GDM1 (cell line): ENCODE measurements at places on chromosomes 1 and 21.

GRCh38 chr1:116425987-116426386 lies 52.9 kb downstream of the ATP1A1 start:
- no peak for DNase-seq

GRCh38 chr1:18043871-18044270 lies 63.7 kb upstream of the IGSF21 start:
- DNase-seq = no peak

GRCh38 chr21:26068776-26069175 lies 101.8 kb downstream of the APP start:
- no peak for DNase-seq

DNA sequence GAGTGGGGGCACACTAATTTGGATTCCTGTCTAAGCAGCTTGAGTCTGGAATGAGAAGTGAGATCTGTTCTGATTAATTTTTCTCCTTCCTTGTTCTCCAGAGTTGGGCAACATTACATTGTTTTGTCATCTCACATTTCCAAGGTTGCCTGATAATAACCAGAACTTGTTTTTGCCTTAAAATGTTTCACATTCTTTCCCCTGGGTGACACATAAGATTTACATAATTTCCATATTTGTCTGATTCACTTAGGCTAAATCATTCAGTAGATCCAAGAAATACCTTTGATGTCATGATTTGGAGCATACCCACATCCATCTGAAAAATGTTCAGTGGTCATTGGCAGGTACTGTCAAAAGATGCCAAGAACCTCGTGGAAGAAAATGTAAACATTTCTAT lies 60.3 kb downstream of the XCL2 start:
- no peak for DNase-seq

GRCh38 chr1:150791585-150791984 lies 16.5 kb downstream of the CTSK start:
- DNase-seq = no peak

- DNase-seq = no peak
Measured at GRCh38 chr1:157201767-157202166, 63.6 kb upstream of the ETV3 start.

DNA sequence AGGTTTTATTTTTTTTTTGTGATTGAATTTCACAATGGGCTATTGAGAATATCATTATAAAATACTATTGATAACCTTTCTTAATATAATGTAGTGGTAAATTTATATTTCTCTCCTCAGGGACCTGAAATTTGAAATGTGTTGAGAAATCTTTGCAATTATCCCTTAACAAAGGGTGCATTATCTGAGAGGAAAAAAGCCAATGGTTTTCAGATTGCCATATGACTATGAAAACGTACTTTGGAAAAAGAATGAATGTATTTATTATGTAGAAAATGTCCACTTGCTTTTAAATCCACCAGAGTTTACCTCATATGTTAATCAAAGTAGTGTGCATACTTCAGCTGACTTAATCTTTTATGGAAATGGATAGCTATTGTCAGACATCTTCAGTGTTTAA lies 441.1 kb downstream of the AMY1C start:
- DNase-seq = no peak

- DNase-seq = no peak
Measured at GRCh38 chr1:171636141-171636540, 14.1 kb downstream of the MYOCOS start.

- no peak for DNase-seq
Measured at GRCh38 chr1:9242338-9242969, 7.9 kb downstream of the H6PD start.

GRCh38 chr1:211469938-211470529 lies 21.9 kb downstream of the RD3 start:
- DNase-seq = no peak

- DNase-seq = no peak
Measured at GRCh38 chr21:42310411-42311001, 4.7 kb downstream of the TFF3 start.

DNA sequence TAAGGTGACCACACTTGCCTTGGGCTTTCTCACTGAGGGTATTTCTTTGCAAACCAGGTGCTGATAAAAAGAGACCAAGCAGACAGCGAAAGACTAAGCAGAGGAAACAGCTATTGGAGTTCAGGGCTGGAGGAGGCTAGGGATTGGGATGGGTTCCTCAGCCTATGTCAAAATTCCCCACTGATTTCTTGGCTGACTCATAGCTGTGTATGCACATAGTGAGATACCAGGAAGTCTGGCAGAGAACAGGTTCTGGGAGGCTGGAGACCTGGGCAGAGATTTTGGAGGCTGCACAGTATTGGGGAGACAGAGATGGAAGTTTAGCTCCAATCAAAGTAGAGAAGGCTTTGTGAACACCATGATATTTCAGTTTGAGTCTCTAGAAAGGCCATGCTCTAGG lies 25.3 kb downstream of the YARS1 start:
- no peak for DNase-seq

DNA sequence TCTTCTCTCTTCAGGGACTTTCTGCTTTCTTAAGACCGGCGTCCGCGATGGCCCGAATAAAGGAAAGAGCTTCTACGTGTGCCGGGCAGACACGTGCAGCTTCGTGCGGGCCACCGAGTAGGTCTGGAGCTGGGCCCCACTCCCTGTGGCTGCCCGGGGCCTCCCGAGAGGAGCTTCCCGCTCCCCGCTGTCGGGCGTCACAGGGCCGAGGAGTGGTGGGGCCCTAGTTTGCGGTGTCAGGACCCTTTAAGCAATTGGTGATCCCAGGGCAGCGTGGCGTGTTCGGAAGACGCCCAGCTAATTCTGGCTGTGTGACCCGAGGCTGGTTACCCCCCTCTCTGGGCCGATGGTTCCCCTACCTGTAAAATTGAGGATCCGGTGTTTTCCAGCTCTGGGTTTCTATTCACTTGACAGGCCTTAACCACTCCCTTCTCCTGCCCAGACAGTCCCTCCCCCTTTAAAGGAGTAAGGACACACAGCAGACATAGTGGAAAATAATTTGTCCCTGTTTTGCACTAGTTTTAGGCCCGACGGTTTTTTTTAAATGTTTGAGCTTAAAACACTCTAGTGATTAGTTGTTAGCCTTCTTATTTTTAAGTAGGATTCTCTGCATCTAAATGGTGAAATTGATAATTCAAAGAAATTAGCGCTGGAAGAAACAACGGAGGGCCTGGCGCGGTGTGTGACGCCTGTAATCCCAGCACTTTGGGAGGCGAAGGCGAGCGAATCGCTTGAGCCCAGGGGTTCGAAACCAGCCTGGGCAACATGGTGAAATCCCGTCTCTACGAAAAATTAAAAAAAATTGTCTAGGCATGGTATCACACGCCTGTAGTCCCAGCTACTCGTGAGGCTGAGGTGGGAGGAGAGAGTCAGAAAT lies 553 bp downstream of the TTF2 start:
- no peak for DNase-seq

GRCh38 chr1:38045401-38046332 lies 926 bp downstream of the POU3F1 start:
- DNase-seq = no peak

DNA sequence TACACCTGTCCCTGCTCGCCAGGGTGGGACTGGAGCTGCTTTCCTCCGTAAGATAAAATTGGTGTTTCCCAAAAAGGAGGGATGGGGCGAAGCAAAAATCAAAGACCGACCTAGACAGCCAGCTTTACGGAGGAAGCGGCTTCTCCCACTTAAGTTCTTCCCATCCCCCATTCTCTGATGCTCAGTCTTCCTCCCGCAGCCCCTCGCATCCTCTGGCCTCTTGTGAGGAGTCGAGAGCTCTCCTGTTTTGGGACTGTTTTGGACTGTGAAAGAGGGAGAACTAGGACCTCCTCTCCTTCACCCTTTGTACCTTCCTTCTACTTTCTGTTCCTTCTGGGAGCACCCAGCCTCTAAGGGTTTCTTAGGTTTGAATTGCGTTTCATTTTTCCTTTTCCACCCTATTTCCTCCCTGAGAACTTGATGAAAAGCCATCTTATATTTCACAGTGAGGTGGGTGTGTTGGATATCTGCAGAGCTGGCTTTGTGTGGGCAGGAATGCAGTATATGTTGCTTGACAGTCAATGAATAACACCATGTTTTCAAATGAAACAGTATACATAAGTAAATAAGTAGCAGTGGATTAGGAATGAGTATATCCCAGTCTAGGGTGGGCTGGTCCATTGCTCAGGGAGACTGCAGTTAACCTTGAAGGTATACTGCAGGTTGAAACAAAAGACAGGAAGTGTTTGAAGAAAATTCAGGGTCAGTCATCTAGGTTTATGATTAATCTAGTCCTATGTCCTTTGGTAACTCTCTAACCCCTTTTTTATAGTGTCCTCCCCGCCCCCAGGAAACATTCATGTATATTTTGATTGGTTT lies 848 bp downstream of the CTTNBP2NL start:
- DNase-seq = no peak

GRCh38 chr1:78003882-78004718 lies 639 bp upstream of the DNAJB4 start:
- DNase-seq = peak; percentile 47

DNA sequence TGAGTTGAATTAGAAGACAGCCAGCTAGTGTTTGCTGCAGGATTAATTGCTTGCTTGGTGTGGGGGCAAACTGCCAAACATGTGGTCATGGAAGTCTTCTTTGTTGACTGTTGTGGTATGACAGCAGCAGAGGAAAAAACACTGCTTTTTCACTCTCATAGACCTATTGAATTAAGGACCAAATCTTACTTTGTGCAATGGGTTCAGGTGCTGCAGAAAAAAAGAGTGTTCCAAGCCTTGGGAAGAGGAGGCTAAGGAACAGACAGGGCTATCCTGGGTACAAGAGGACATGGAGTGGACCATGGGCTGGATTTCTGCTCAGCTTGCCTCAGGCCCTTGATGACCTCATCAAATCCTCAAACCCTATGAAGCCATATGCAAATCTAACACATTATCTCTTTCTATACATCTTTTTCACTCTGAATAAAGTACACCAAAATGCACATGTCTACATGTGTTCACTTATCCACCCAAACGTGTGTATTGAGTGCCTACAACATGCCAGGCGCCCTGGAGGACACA lies 61.5 kb downstream of the SIPA1L2 start:
- DNase-seq = no peak

GRCh38 chr1:47913225-47913823 lies 83.9 kb downstream of the TRABD2B start:
- no peak for DNase-seq

- DNase-seq = no peak
Measured at GRCh38 chr21:33286600-33287456, 20.7 kb downstream of the IL10RB start.

GRCh38 chr1:10553118-10553517 lies 78.4 kb downstream of the PEX14 start:
- no peak for DNase-seq

- DNase-seq = no peak
Measured at GRCh38 chr1:54874079-54874830, 12.7 kb downstream of the DHCR24 start.

- DNase-seq = no peak
Measured at GRCh38 chr1:206442101-206442500, 28.2 kb upstream of the IKBKE start.

DNA sequence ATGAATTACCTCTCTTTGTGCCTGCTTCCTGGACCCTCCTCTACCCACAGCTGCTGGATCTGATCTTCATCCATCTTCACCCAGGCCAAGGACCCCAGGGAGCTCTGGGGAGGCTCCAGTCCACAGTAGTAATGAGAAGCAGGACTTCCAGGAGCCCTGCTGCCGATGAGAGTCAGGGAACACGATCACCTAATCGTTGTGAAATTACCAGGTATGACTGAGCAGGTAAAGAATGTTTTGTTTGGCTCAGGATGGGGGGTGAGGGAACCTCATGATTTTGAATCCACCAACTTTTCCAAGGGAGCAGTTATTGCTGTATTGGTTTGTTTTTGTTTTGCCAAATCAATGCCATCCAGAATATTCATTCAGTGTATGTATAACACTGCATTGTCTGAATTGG lies 454.0 kb downstream of the PLPP3 start:
- DNase-seq = no peak

DNA sequence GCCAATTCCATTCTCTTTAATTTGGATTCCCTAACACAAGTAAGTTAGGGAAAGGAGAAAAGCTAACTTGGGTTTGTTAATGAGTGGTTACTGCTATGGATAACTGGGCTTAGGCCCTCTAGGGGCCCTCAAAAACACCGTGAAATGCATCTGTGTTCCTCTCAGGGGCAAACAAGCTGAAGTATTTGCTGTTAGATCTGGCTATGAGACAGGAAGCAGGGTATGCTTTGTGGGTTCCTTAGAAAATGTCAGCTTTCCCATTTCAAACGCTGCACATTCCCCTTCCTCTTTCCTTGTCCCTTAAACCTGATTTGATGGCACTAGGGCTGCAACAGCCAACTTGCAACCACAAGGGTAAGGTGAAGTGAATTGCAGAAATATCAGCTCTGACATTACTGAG lies 5.7 kb upstream of the CAP1 start:
- DNase-seq = peak; percentile 88

DNA sequence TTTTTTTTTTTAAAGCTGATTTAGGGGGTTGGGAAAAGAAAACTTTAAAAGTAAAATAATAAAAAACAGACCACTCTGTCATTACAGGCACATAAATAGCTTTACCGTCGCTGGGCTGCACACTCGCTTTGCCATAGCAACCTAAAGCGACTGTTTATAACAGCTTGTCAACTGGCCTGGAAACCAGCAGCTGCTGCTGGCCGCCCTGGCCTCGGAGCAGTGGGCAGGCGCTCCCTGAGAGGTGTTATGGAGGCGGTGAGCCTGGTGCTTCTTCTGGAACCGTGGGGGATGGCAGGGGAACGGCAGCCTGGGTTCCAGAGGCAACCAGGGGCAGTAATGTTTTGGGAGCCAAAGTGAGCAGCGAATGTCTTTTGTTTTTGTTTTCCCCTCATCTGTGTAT lies 45.7 kb downstream of the ATP2B4 start:
- DNase-seq = no peak
